ENCODE measurements at places on chromosomes 4 and X. TPM values are rescaled to one million over a fixed set of nuclear protein-coding genes. Genes with fewer than 3 reads are reported as not detected.
A peak's percentile ranks its signal among the peaks of the same experiment; 100 is the strongest.

PDLIM3 gene
- total RNA-seq = 3.2 TPM

MAEA gene
- total RNA-seq = 81.3 TPM

PDE6B gene
- total RNA-seq = 10.4 TPM

C4orf54 gene
- not detected for total RNA-seq

PRR32 gene
- total RNA-seq = not detected

PCDH19 gene
- total RNA-seq = 33.3 TPM

DNA sequence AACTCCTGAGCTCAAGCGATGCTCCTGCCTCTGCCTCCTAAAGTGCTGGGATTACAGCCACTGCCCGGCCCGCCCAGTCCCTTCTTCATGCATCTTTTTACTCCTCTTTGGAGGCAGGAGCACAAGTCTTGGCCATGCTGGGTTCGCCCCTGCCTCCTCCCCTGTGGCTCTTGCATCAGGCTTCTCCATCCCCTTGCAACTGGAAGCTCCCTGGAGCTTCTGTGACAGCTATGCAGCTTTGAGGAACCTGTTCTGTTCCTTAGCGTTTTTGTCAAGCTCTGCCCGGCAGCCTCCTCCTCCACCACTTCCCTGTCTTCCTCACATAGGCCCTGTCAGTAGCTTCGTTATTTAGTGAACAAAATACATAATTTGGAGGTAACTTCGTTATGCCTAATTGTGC, 73.9 kb downstream of the PSAPL1 start:
- peaks cover 23% of the 10 kb centered on the region for H3K27me3 ChIP-seq
- H3K4me1 ChIP-seq = no peaks in the 10 kb centered on the region
- no peak overlapping the region for H3K4me3 ChIP-seq
- no peaks in the 10 kb centered on the region for H3K36me3 ChIP-seq
- no peak for DNase-seq
- no peak overlapping the region for H3K27ac ChIP-seq

DNA sequence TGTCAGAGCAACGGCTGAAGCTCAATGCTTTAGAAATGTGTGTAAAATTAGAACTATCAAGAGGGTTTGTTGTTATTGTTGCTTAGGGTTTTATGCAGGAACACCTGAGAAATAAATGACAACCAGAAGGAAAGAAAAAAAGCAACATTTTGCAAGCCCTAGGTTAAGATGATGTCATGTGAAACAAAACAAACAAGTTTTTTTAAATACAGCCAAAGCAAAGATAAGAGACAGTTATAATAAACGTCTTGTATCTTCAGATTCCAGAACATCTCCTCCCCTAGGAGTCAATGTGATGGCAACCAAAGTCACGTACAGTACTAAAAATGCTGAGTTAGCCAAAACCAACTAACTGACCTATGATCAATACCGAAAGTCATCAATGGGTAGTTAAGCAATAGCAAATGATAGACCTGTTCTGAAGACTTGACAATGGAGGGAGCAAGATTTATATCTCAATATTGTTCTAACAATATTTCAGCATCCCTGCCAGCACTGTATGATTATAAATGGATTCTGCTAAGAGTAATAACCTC, 55.3 kb upstream of the NOCT start:
- no peak for DNase-seq
- H3K27ac ChIP-seq = no peak overlapping the region
- no peaks in the 10 kb centered on the region for H3K4me1 ChIP-seq
- H3K36me3 ChIP-seq = no peaks in the 10 kb centered on the region
- no peaks in the 10 kb centered on the region for H3K27me3 ChIP-seq

GRCh38 chrX:110180928-110181310, 137.0 kb downstream of the AMMECR1 start:
- H3K4me1 ChIP-seq = peaks cover 4% of the 10 kb centered on the region
- H3K27me3 ChIP-seq = no peaks in the 10 kb centered on the region
- DNase-seq = no peak
- H3K27ac ChIP-seq = peak overlapping the region; percentile 59
- H3K36me3 ChIP-seq = peaks cover 23% of the 10 kb centered on the region

DNA sequence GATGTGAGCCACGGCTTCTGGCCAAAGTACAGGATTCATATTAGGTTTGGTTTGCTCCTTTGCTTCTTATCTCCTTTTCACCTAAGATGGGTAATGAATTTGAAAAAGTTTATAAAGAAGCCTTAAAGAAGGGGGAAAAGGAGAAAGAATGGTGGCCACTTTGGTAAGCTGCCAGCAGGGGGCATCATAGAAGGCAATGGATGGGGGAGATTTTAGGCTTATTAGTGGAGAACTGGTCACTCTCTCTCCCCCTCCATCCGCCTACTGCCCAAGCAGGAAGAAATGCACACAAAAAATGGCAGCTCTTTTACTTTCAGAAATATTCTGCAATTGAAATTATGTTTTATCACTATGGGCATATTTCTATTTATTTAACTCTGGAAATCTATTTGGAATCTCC, 32.0 kb downstream of the SPARCL1 start:
- no peak for DNase-seq
- H3K4me1 ChIP-seq = peaks cover 5% of the 10 kb centered on the region
- no peak overlapping the region for H3K4me3 ChIP-seq
- no peak overlapping the region for H3K27ac ChIP-seq
- no peaks in the 10 kb centered on the region for H3K27me3 ChIP-seq

GRCh38 chr4:119498527-119498926, 130.1 kb downstream of the PDE5A start:
- DNase-seq = no peak
- H3K27ac ChIP-seq = peak overlapping the region; percentile 61
- H3K36me3 ChIP-seq = peaks cover 14% of the 10 kb centered on the region
- no peaks in the 10 kb centered on the region for H3K27me3 ChIP-seq
- H3K4me1 ChIP-seq = peaks cover 10% of the 10 kb centered on the region

DNA sequence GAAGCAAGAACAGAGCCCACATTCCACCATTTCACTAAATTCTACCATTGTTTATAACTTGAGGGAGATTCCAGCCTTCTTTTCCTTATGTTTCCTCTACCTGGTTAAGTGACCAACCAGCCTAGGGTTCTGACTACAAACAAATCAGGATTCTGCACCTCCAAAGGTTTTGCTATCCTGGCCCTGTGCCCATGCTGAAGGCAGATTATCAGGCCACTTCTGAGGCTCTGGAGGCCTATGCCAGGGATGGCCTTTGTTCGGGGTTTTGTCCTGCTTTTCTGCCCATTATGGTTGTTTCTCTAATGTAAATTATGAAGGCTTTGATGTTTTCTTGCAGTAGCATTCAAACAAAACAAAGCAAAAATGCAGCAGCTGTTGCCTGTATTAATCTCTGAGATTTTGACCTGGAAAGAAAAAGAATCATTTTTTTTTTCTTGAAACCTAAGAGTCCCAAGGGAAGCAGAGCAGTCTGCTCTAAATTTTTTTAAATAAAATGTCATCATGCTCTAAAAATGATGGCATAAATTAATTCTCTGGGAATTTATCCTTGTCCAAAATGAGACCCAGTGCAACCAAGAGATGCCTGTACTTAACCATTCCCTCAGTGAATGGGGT, 55.6 kb downstream of the RNF150 start:
- H3K4me3 ChIP-seq = no peak overlapping the region
- H3K27ac ChIP-seq = no peak overlapping the region
- no peaks in the 10 kb centered on the region for H3K27me3 ChIP-seq
- no peak for DNase-seq

- H3K4me3 ChIP-seq = peak overlapping the region; percentile 64
- H3K36me3 ChIP-seq = no peaks in the 10 kb centered on the region
- H3K27ac ChIP-seq = no peak overlapping the region
- no peak for DNase-seq
- H3K4me1 ChIP-seq = peaks cover 8% of the 10 kb centered on the region
Observed at GRCh38 chr4:7101692-7102515, 34.0 kb upstream of the GRPEL1 start.

GRCh38 chr4:168751263-168752225, 254.7 kb downstream of the PALLD start:
- peaks cover 6% of the 10 kb centered on the region for H3K27me3 ChIP-seq
- H3K27ac ChIP-seq = no peak overlapping the region
- peaks cover 3% of the 10 kb centered on the region for H3K36me3 ChIP-seq
- DNase-seq = no peak

- H3K27ac ChIP-seq = no peak overlapping the region
- peaks cover 5% of the 10 kb centered on the region for H3K36me3 ChIP-seq
- DNase-seq = no peak
- H3K27me3 ChIP-seq = no peaks in the 10 kb centered on the region
- H3K4me3 ChIP-seq = no peak overlapping the region
- H3K4me1 ChIP-seq = no peaks in the 10 kb centered on the region
Observed at GRCh38 chrX:46712764-46713163, 46.2 kb downstream of the SLC9A7 start.

- H3K4me1 ChIP-seq = no peaks in the 10 kb centered on the region
- DNase-seq = no peak
- H3K27me3 ChIP-seq = no peaks in the 10 kb centered on the region
- H3K4me3 ChIP-seq = no peak overlapping the region
- no peak overlapping the region for H3K27ac ChIP-seq
- H3K36me3 ChIP-seq = peaks cover 29% of the 10 kb centered on the region
Observed at GRCh38 chr4:150962245-150962644, 52.8 kb downstream of the LRBA start.

DNA sequence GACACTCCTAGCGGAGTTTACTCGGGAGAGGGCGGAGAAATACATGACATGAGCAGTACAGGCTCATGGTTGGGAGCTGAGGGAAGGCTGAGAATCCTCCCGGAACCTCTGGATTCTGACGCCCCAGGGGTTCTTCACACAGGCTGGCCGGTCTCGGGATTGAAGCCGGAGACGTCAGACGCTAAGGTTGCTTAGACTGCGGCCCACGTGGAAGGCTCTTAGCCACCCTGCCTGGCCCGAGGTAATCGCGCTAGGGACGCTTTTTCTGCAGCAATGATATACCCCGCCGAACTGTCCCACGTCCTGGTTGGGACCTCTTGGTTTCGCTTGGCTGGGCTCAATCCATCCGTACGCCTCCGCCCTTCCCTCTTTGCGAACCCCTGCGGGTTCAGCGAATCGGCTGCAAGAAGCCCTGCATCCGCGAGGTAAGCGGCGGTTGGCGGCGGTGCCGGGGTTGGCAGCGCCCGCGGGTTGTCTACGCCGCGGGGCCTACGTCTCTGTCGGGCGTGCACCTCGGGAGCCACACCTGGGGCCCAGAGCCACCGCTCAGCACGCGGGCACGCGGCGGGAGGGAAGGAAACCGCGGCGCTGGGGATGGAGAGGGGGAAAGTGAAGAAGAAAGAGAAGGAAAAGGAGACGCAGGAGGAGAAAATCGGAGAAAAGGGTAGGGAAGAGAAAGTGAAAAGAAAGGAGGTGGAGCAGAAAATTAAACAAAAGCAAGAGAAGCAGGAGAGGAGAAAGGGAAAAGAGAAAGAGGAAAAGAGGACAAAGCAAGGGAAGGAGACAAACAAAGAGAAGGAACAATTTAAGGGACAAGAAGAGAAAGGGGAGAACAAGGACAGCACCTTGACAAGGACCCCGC, at the start of gene ARL9:
Gene ARL9 (plus strand): TSS at position 523 of the 862 bp plus-strand sequence. CDS start 72 bp downstream, at position 595.
- peaks cover 15% of the 10 kb centered on the region for H3K36me3 ChIP-seq
- H3K4me1 ChIP-seq = peaks cover 7% of the 10 kb centered on the region
- H3K27me3 ChIP-seq = peaks cover 24% of the 10 kb centered on the region
- peak within 1 kb of the TSS; percentile 90 for H3K27ac ChIP-seq

DNA sequence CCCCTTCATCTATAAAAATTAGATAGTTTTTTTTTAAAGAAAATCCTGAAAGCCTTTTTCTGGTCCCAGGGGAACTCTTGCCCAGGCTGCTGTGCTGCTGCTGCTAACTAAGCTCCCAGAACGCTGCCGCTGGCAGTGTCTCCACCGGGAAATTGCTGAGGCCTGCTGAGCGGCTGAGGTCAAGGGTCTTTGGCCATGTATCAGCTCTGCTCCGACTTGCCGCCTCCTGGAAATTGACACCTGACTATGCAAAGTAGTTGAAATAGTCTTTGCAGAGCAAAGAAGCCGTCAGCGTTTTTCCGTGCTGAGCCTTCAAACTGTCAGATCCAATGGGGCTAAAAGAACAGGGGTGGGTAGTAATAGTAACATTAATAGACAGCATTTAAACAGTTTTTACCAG, 839 bp downstream of the QDPR start:
- H3K4me1 ChIP-seq = peaks cover 30% of the 10 kb centered on the region
- no peak for DNase-seq
- H3K27ac ChIP-seq = peak overlapping the region; percentile 93
- H3K4me3 ChIP-seq = peak overlapping the region; percentile 93
- peaks cover 10% of the 10 kb centered on the region for H3K27me3 ChIP-seq

DNA sequence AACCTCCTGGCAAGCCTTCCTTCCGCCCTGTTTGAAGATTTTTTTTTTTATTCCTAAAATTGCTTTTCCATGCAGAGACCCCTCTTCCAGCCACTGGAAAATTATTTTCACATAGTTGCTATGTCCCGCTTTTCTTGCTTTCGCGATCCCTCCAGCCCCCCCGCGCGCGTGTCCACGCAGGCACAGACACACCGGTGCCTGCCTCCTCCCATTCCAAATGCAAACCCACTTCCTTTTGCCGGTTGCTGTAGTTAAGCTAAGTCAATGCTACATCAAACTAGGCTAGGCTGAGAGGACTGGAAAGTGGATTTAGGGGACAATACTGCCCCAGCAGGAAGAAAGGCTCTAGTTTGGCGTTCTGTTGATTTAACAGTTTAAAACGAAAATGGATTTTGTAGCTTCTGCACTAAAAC, 111.0 kb downstream of the DHX15 start:
- peaks cover 87% of the 10 kb centered on the region for H3K27me3 ChIP-seq
- peaks cover 18% of the 10 kb centered on the region for H3K4me1 ChIP-seq
- no peaks in the 10 kb centered on the region for H3K36me3 ChIP-seq
- peak overlapping the region; percentile 14 for H3K27ac ChIP-seq
- DNase-seq = no peak
- H3K4me3 ChIP-seq = peak overlapping the region; percentile 77

DNA sequence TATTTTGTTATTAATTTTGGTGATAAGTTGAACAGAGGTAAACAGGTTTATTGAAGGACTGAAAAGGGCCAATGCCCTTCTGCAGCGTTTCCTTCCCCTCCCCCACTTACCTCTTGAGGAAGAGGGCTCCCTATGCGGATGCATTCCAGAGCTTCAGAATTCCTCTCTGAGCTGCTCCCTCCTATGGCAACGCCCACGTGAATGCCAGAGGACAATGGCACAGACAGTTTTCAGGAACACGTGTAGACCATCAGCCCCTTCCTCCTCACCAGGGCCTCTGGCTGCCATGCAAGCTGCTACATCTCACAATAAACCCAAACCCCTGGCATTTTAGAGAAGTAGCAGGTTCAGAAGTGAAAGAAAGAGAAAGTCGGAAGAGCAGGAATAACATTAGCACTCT, 127.9 kb downstream of the CHRDL1 start:
- DNase-seq = no peak
- H3K4me1 ChIP-seq = peaks cover 28% of the 10 kb centered on the region
- no peak overlapping the region for H3K4me3 ChIP-seq
- H3K27ac ChIP-seq = peak overlapping the region; percentile 93
- no peaks in the 10 kb centered on the region for H3K27me3 ChIP-seq

DNA sequence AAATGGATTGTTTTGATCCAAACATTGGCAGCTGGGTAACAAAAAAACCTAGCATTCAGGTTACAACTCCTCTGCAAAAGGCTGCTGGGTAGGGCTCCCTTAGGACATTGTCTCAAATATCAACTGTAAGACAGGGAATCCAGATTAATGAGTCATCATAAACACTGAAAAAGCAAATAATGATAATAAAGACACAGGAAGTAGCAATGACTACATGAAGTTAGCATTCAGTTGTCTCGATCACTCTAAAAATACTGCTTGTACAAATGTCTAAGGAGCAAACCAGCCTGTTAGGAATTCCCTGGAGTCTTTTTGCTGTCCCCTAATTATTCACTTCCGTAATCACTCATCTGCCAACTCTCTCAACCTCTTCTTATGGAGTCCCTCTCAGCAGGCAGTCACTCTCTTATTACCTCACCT, 259.2 kb downstream of the GPC3 start:
- H3K27ac ChIP-seq = no peak overlapping the region
- no peaks in the 10 kb centered on the region for H3K36me3 ChIP-seq
- no peak for DNase-seq
- no peaks in the 10 kb centered on the region for H3K27me3 ChIP-seq
- H3K4me3 ChIP-seq = no peak overlapping the region
